ENCODE measurements at places on chromosomes 7 and 10.

GRCh38 chr7:138729444-138729843 lies 28.3 kb upstream of the SVOPL start:
- no peak for DNase-seq

- no peak for DNase-seq
Observed at GRCh38 chr7:20141666-20142065, 75.5 kb downstream of the MACC1 start.

GRCh38 chr10:131652438-131653139 lies 248.2 kb upstream of the PPP2R2D start:
- no peak for DNase-seq

- DNase-seq: no peak
Observed at GRCh38 chr10:14116021-14116420, 214.7 kb downstream of the FRMD4A start.

GRCh38 chr10:125083576-125083920 lies 76.8 kb downstream of the CTBP2 start:
- DNase-seq: no peak

DNA sequence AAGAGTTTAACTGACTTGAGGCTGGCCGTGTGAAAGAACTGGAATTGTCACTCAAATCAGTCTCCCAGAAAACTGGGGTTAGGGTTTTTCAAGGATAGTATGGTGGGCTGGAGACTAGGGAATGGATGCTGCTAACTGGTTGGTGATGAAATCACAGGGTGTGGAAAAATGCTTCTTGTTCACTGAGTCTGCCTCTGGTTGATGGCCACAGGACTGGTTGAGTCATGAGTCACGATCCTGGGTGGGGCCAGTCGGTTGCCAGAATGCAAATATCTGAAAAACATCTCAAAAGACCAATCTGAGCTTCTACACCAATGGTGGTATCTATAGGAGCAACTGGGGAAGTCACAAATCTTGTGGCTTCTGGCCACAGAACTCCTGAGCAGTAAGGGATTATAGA lies 16.3 kb upstream of the BAMBI start:
- no peak for DNase-seq

- DNase-seq: no peak
Observed at GRCh38 chr10:128217136-128217535, 90.9 kb upstream of the MKI67 start.

GRCh38 chr7:311796-312195 lies 21.8 kb downstream of the FOXL3 start:
- DNase-seq: no peak

GRCh38 chr7:92987095-92987494 lies 130.7 kb downstream of the SAMD9 start:
- DNase-seq: no peak

DNA sequence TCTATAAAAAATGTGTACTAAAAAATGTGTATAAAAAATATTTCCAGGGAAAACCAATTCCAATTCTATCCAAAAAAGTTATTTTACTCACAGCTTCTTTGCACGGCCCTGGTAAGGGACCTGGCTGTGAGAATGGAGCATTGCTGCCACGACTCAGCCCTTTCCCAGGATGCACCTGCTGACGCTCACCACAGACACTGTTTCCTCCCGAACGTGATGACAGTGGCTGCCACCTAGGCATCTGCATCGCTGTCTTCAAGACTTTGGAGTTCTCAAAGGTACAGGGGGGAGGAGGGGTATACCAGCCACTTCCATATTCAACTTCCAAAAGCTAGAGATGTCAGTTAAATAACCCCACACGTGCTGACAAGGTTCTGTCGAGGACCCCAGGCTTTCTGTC lies 23.9 kb upstream of the PTPRN2 start:
- DNase-seq: no peak

DNA sequence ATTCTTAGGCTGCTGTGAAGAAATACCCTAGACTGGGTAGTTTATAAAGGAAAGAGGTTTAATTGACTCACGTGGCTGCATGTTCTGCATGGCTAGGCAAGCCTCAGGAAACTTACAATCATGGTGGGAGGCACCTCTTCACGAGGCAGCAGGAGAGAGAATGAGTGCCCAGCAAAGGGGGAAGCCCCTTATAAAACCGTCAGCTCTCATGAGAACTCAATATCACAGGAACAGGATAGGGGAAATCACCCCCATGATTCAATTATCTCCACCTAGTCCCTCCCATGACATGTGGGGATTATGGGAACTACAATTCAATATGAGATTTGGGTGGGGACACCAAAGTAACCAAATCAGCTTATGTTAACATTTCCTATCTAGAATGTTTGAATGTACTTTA lies 259.2 kb downstream of the TWIST1 start:
- no peak for DNase-seq

GRCh38 chr7:135768064-135768463 lies 19.5 kb upstream of the FAM180A start:
- DNase-seq: no peak

GRCh38 chr10:22791665-22792064 lies 77.3 kb upstream of the PIP4K2A start:
- no peak for DNase-seq

GRCh38 chr10:21170216-21170615 lies 273.1 kb upstream of the NEBL start:
- DNase-seq: no peak

GRCh38 chr7:2554661-2555111 lies 638 bp downstream of the BRAT1 start:
- DNase-seq: no peak

- no peak for DNase-seq
Observed at GRCh38 chr7:120033114-120033513, 239.9 kb upstream of the KCND2 start.

- DNase-seq: no peak
Observed at GRCh38 chr10:114767986-114768821, 53.4 kb upstream of the FHIP2A start.

DNA sequence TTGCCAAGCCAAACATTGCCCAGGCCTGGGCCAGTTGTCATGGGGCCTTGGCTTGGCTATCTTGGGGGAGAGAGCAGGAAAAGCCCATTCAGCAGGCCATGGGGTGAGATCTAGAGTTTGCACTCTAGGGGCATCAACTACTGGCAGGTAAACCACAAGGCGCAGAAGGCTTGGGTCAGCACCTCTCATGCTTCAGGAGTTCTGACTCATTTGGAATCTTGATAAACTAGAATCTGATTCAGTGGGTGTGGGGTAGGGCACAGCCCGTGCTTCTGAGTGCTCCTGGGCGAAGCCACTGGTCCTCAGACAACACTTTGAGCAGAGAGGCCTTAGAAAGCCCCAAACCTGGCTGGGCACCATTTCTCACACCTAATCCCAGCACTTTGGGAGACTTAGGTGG lies 81.1 kb downstream of the RGS10 start:
- no peak for DNase-seq

DNA sequence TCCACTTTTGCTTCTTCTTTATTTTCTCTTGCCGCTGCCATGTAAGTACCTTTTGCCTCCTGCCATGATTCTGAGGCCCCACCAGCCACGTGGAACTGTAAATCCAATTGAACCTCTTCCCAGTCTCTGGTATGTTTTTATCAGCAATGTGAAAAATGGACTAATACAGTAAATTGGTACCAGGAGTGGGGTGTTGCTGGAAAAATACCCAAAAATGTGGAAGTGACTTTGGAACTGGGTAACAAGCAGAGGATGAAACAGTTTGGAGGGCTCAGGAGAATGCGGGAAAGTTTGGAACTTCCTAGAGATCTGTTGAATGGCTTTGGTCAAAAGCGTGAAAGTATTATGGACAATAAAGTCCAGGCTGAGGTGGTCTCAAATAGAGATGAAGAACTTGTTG lies 670.3 kb upstream of the ZWINT start:
- no peak for DNase-seq

- DNase-seq: no peak
Observed at GRCh38 chr7:40474790-40475680, 340.2 kb downstream of the SUGCT start.

DNA sequence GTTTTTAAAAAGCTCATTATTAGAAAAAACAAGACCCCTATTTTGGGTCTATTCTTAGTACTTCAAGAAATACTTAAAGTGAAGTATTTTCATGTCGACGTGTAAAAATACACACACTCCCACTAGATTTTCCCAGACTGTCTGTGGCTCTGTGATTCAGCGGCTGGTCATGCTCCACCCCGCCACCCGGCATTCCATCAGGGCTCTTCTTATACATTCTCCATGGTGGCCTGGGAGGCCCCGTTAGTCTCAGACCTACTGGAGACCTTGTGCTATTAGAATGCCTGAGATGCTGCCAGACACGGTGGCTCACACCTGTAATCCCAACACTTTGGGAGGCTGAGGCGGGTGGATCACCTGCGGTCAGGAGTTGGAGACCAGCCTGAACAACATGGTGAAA lies 13.1 kb downstream of the TECPR1 start:
- DNase-seq: no peak

DNA sequence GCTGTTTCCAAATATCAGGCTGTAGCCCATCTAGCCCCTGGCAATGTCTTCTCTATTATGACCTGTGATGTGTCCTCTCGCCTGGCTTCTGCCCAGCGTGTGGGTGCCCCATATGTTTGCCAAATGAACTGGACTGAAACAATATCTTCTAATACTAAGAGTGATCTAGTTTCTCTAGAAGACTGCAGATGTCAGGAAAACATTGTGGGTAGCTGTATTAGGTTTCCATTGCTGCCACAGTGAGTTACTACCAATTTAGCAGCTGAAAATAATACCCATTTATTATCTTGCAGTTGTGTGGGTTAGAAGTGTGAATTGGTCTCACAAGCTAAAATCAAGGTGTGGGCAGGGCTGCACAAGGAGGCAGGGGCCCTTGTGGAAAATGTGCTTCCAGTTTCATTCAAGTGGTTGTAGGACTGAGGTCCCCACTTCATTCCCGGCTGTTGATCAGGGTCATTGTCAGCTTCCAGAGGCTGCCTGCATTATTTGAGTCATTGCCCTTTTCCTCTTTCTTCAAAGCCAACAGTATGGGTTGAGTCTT lies 202.8 kb upstream of the BMPER start:
- no peak for DNase-seq

DNA sequence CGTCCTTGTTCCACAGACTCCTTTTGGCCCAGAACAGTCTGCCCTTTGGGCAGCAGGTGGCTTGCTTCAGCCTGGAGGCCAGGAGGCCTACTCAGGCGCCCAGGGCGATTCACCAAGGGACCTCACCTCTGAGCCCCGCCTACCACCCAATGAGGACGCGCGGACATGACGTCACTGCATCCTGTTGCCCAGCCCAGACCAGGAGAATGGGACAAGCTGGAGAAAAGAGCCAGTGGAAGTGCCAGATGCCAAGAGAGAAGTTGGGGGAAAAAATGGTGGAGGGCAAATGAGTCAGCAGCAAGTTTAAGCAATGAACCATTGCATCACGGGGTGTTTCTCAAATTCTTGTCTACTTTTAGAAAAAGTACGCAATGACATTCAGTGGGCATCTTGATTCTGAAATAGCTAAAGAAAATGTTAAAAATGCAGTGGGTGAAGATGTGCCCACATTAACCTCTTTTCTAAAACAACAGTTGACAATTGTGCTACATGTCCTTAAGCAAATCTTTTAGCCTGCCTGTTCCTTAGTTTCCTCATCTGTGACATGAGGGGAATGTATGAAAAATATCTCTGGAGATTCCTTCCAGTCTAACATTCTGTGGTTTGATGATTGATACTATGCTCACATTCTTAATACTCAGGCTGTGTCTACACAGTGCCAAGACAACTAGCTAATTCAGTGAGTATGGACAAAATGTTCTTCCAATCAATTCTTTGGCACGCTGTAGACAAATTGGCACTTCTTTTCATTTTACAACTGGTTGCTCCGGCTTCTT lies 23.9 kb upstream of the LEP start:
- DNase-seq: no peak

DNA sequence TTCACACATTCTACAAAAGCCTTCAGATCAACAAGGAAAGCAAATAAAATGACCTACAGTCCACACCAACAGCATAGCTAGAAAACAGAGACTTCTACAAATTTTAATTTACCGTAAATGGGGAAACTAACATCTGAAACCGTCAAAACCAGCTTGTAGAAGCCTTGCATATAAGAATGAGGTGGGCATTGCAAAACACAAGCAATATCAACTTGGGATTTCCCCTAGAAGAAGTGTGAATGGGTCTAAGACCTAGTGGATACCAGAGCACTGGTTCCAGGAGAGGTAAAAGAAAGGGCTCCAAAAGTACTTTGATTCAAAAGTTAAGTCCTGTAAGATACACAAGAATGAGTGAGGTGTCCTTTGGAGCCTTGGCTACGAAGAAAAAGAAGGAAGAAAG lies 18.7 kb downstream of the RTKN2 start:
- no peak for DNase-seq

DNA sequence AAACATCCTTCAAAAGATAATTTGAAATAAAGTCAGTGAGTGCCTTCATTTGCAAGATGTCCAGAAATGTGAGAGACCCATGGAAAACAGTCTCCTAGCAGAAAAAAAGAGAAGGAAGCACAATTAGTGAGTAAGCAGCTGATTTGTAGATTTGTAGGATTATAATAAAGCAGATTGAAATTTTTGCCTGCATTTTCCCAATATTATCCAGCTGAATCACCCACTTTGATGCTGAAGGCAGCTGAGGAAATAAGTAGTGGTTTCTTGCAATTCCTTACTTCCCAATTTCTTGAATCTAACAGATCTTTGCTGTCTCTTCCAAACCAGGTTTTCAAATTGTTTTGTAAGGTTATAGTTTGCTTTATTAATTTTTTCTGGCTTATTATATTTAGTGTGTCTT lies 181.4 kb downstream of the GNAT3 start:
- DNase-seq: no peak

- DNase-seq: no peak
Observed at GRCh38 chr10:74097776-74098175, 52.9 kb downstream of the AP3M1 start.

GRCh38 chr7:2040893-2041270 lies 191.9 kb downstream of the MAD1L1 start:
- DNase-seq: no peak

- DNase-seq: no peak
Observed at GRCh38 chr7:157239571-157240270, 97.1 kb upstream of the DNAJB6 start.

DNA sequence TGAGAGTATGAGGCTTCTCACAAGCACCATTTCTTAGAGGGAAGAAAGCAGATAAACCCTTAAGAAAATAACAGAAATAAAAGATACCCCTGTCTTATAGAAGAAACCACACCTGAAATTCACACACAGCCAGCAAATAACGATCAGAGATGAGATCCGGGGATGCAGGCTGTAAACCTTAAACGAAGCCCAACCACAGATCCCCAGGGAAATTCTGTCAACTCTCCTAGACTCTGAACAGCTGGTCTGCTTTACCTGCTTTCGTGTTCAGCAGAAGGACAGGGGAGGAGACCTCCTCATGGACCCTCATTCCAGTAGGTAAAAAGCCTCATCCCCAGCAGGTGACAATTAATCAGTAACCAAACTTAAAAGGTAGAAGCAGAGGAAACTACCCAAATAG lies 45.0 kb downstream of the VOPP1 start:
- no peak for DNase-seq
